ENCODE measurements at places on chromosomes 13 and 19.
A peak's percentile ranks its signal among the peaks of the same experiment; 100 is the strongest.

GRCh38 chr19:57537953-57538547 lies 10.9 kb downstream of the ZNF549 start:
- DNase-seq, result no peak

DNA sequence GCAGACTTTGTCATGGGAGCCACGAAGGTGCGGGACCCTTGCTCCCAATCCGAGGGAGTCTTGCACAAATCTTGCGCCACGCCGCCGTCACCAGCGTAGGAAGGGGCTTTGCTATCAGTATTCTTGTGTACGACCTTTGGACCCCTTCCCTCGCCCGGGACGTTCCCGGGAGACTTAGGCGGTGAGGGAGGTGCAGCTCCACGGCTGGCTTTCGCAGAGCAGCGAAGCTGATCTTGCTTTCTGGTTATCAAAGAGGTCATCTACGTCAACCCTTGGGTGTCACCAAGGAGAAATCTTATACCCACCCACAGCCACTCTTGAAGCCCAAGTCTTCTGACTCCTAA lies 583 bp downstream of the TECR start:
- DNase-seq, result no peak

DNA sequence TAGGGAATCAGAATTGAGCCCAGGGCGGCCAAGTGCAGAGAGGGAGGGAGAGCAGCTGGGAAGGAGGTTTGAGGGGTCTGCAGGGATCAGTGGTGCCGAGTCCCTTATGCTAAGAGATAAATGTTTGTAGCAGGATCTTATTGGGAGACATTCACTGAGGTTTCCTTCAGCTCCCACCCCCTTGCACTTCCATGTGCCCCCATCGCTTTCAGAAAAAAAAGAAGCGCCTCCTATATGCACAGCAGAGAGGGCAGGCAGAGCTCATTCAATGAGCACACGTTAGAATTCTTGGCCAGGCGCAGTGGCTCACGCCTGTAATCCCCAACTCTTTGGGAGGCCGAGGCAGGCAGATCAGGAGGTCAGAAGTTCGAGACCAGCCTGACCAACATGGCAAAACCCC lies 28.0 kb downstream of the CYP4F2 start:
- no peak for DNase-seq

GRCh38 chr13:98096059-98096458 lies 46.8 kb upstream of the FARP1 start:
- no peak for DNase-seq

DNA sequence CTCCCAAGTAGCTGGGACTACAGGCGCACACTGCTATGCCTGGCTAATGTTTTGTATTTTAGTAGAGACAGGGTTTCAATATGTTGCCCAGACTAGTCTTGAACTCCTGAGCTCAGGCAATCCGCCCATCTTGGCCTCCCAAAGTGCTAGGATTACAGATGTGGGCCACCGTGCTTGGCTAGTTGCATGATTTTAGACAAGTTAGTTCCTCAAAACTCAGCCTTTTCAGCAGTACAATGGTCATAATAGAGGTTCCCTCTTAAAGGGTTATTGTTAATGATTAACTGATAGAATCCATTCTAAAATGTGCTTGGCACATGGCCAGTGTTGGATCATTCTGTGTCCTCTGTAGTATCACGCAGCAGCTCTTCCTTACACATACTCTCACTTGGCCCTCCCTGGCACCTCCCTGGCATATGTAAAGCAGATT lies 19.5 kb upstream of the IFT88 start:
- no peak for DNase-seq

DNA sequence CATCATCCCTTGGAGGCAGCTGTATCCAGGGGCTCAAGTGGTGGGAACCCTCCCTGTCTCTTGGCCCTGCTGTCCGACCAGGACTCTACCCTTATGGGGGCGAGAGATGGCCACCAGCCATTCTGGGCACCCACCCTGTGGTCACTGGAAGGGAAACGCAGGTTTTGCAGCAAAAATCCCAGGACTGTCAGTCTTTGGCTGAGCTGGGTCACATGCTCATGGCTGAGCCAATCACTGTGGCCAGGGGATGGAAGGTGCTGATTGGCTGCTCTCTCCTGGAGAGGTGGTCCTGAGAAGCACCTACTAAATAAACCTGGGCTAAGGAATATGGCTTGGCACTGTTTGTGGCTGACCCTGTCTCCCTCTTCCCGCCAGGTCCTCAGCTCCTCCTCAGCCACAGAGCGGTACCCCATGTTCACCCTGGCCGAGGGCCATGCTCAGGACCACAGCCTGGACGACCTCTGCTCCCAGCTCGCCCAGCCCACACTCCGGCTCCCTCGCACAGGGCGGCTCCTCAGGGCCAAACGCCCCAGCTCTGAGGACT lies 8.9 kb downstream of the ATG4D start:
- DNase-seq, result no peak

DNA sequence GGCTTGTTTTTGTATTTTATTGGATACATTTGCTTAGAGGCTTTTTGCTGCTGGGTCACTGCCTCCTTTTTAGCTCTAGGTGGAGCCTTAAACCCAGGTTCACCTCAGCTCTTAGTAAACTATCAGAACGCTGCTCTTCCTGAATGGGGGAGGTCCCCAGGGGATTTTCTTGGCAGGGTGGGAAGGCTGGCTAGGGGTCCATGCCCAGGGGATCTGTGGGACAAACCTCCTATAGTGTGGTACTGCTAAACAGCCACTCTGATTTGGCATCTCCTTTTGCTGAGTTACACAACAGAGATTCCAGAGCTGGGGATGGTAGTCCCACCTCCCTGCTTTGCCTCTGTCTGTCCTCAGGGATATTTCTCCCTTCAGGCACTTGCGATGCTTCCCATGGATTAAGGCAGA lies 204.9 kb downstream of the ZIC5 start:
- no peak for DNase-seq

DNA sequence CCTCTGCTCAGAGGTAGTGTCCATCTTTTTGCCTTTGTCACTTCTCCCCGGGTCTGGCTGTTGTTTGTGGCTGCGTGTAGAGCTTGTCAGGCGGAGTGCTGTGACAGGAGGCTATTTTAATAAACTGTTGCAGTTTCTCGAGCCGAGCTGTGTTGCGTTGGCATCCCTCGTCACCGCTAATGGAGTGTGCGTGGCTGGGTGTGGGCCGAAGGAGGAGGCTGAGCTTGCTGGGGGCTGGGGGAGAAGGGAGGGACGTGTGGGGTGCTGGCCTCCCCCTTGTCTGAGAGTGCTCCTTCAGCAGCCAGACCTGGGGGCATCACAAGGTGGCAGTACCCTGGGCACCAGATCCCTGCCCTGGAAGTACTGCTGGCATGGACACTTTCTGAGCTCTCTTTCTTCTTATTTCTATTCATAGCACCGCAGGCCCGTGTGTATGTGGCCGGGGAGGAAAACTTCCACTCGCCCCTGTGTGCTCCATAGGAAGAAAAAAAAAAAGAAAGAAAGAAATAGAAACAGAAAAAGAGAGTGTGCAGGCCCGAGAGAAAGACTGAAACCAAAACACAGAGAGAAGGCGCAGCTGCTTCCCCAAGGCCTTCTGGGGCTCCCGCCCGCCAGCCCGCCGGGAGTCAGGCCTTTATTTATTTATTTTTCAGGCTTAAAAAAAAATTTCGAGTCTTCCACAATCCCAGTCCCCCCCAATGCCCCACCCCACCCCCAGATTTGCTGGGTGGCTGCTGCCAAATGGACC lies 27.0 kb downstream of the NFIX start:
- no peak for DNase-seq

GRCh38 chr19:17052439-17052838 lies 22.8 kb downstream of the HAUS8 start:
- no peak for DNase-seq

DNA sequence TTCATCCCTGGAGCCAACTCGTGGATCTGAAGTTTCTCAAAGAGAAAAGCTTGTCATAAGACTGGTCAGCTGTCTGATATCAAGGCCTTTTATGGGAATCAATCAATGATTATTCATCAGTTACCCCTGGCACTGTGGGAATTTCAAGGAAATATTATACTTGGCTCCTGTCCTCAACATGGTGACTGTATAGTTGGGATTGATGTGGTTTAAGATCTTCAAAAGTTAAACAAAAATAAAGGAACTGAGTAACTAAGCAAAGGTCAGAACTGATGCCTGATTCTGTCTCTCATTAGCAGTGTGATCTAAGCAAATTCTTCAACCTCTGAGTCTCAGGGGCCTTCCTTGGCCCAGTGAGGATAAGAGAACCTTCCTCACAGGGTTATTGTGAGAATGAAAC lies 22.2 kb upstream of the SERPINE3 start:
- DNase-seq, result peak; percentile 10

DNA sequence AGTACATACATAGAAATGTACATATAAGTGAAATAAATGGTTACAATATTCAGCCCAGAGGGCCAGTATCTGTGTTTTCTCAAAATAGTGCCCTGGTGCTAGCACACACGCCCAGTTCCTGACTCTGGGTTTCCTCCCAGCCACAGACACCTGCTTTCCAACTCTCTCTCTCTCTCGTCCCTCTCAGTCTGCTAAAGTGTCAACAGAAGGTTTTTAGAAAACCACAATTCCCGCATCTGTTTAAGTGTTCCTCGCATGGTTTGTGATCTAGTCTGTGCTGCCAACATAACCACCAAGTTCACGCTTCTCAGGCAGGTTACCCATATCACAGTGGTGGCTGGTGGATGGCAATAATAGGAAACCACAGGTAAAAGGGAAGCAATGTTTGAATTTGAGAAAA lies 17.8 kb upstream of the UPF3A start:
- no peak for DNase-seq

- DNase-seq, result no peak
Observed at GRCh38 chr19:50666346-50667176, 17.3 kb downstream of the C19orf81 start.

- no peak for DNase-seq
Observed at GRCh38 chr13:113452942-113453901, at the start of gene ADPRHL1. Gene ADPRHL1, minus strand, starts transcription at chr13:113453488. Its CDS starts 51 bp downstream, at chr13:113453437.

DNA sequence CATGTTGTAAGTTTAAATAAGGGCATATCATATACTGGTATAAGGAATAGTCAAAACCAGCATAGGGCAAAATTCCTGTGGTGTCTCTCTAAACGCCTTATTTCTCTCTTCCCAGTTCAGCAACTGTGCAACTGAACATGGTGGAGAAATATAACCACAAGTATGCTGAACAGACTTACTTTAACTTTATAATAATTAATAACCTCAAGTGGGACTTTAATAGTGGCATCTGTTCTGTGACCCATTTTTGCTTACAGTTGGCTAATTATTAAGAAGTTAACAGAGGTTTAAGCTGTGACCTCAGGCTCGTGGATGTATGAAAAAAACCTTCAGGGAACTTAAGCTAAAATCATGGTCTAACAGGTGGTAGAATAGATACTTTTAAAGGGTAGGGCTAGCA lies 54.3 kb downstream of the MICU2 start:
- DNase-seq, result no peak

GRCh38 chr13:40486518-40487163 lies 179.8 kb downstream of the FOXO1 start:
- no peak for DNase-seq

- no peak for DNase-seq
Observed at GRCh38 chr19:46839752-46840497, 10.7 kb downstream of the AP2S1 start.

DNA sequence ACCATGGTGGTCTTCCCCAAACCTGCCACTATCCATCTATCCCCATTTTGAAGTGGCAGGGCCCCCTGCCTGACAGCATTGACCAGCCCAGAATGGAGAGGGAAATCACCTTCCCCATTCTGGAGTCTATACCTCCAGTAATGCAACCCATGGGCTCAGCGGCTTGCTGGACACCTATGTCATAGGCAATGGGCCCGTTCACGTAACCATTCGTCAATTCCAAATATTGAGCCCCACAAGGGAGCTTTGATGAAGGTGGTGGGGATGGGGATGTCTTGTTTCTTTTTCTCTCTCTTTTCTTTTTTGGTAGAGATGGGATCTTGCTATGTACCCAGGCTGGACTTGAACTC lies 63.1 kb downstream of the AP1M1 start:
- DNase-seq, result no peak

DNA sequence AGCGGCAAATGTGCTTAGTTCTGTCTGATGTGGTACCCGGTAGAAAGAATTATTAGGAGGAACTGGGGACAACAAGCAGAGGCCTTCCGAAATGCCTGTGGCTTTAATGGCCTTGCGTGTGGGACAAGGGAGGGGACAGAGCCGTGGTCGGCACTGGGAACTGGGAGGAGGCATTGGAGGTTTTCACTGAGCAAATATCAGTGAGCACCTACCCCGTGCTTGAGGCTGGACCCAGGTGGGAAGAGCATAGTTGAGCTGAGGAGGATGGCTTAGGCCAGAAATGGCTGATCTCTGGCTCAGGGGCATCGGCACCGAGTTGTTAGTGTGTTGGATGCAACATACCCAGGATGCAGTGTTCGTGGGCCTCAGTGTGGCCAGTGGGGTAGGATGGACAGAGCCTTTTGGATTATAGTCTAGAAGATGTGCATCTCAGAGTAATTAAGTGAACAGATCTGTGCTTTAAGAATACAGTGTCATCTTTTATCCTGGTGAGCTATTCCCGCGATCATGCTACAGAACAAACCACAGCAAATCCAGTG lies 201.3 kb downstream of the TEX29 start:
- no peak for DNase-seq

- DNase-seq, result no peak
Observed at GRCh38 chr13:93256998-93257397, 30.4 kb downstream of the GPC6 start.

- DNase-seq, result no peak
Observed at GRCh38 chr13:106129273-106129672, 406.2 kb downstream of the EFNB2 start.

DNA sequence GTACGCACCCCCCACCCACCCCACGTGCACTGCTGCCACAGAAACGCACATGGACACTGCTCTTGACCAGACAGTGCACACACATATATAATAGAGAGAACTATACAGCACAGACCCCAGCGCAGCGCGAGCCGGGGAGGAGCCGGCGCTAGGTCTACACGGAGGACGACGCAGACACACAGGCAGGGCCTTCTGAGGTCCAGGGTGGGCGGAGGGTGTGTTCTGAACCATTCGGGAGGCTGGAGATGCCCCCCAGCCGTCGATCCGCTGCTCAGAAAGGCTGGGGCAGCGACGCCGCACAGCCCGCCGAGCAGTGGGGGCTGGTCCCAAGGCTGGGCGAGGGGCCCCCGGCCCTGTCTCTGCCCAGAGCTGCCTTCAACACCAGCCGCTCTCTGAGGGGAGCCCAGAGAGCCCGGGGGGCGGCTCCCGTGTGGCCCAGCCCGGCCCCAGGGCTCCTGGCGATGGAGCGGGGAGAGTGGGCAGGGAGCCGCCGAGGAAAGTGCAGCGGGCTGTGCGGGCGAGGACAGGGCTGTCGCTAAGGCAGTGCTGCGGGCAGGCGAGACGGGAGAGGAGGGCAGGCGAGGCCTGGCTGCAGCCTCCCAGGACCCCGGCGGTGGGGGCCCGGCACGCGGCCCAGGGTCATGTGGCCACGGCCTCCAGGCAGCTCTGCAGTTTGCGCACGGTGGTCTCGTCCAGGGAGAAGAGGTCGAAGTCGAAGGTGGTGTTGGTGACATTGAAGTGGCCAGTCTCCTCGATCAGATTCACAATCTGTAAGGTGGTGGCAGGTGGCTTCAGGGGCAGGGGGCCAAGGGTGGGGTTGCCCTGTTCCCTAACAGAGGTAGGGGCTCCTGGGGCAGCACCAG lies 67.1 kb downstream of the MLLT1 start:
- DNase-seq, result no peak

DNA sequence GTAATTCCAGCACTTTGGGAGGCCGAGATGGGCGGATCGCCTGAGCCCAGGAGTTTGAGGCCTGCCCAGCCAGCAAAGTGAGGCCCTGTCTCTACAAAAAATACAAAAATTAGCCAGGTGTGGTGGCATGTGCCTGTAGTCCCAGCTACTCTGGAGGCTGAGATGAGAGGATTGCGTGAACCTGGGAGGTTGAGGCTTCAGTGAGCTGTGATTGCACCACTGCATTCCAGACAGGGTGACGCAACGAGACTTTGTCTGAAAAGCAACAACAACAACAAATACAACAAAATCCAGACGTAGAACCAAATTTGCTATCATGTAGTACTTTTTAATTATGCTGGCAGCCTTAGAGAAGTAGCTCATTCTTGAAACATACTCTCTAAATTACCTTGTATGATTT lies 277.1 kb downstream of the KLF5 start:
- no peak for DNase-seq
